ENCODE measurements at places on chromosomes 7 and 10.

GRCh38 chr10:112689327-112690072 lies 242.5 kb downstream of the VTI1A start:
- peak; percentile 51 for DNase-seq

- no peak for DNase-seq
Measured at GRCh38 chr10:124730790-124731189, 13.4 kb downstream of the FAM53B start.

DNA sequence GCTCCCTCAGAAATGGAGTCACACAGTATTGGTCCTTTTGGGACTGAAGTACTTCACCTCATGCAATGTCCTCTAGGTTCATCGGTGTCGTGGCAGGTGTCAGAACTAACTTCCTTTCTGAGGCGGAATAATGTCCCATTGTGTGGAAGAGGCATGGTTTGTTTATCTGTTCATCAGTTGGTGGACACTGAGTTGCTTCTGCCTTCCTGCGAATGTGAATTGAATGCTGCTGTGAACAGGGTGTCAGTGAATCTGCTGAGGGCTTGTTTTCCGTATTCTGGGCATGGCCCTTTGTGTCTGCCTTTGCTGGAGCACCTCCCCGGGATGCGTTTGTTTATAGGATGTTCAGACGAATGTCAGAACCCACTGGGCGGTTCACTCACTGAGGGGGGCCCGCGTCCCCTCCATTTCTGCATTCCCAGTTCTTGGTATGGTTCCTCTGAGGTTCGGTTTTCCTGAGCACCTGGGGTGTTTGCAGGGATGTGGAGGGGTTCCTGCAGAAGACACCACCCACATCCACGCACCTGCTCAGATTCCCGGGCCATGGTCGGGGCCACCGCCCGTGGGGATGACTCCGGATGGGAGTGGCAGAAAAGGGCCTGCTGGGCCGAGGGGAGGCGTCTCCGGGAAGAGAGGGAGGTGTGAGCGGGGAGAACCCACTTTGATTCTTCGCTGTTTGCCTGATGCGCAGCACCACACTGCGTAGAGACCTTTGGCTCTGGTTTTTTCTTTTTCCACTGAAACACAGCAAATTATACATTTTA lies 33.1 kb downstream of the CHST12 start:
- no peak for DNase-seq

DNA sequence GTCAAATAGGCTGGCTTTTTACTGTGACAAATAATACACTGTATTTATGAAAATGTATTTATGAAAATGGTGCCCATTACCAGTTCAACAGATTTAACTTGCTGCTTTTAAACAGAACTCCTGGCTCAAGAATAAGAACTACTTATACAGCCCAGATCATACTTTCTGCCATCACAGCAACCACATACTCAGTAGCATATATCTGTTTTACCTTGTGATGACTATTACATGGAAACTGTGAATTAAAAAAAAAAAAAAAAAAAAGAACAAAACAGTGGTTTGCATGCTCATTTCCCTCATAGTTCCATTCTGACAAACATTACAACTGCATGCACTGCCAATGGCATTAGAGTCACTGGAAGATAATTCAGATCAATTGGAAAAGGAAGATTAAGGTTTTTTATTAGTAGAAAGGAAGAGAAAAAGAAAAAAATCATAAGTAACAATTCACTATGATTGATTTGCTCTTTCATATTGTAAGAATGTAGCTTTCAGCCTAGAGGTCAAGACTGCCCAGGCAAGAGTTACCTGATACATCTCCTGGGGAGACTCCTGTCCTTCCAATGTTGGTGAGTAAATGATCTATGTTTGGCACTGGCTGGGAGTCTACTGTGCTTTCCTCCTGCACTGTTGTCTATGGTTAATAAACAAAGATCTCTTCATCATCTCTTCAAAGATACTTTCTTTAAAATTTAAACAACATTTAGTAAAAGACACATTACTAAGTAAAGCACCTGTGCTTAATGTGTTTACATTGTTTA lies 132.8 kb downstream of the ARHGAP21 start:
- no peak for DNase-seq
